Activated gamma-delta T cell (primary cell): ENCODE measurements at places on chromosomes 6 and 20.

DNA sequence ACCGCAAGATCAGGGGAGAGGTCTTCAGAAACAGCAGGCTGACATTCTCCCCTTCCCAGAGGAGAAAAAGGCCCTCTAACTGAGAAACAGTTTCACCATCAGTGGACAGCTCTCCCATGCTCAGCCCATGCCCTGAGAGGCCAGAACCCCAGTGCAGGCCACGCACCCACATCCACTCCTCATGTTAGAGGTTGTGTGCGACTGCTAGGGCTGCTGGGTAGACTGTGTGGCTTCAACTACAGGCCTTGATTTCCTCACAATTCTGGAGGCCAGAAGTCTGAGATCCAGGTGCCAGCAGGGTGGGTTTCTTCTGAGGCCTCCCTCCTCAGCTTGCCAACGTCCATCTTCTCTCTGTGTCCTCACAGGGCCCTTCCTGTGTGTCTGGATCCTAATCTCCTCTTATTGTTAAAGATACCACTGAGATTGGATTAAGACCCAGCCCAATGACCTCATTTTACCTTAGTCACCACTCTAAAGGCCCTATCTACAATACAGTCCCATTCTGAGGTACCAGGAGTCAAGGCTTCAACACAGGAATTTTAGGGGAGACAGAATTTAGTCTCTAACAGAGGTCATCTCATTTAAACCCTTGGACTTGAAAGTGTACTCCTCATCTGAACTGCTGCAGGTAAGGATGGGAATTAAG, 67.7 kb upstream of the CD93 start:
- DNase-seq, result no peak

DNA sequence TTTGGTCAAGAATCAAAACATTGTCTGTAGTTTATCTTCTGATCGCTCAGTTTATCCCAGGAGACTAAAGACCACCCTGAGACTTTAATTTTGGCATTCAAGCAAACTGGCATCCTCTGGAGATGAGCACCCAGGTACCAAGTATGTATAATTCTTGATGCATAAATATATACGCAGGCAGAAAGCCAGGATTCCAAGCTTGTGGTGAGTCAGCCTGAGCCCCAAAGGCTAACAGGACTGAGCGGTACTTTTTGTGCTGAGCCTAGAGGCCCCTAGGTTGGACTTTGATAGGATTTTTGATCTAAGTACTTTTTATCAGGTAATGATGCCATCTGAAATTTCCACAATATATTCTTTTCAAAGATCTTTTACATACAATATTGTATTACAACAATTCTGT, 301.3 kb downstream of the TFAP2B start:
- DNase-seq, result no peak

DNA sequence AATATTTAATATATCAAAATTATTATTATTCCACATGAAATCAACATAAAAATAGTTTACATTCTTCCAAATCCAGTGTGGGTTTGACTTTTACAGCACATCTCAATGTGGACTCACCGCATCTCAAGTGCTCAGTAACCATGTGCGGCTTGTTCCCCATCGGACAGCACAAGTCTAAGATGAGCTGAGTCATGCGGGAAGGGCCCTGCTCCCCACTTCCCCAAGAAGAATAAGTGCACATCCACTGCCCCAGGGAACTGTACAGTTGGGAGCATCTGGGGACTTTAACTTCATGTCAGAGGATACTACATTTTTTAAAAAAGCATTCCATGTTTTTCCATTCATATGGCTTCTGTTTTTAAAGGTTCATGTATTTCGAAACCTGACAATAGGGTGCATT, 325.6 kb downstream of the BTBD3 start:
- no peak for DNase-seq

DNA sequence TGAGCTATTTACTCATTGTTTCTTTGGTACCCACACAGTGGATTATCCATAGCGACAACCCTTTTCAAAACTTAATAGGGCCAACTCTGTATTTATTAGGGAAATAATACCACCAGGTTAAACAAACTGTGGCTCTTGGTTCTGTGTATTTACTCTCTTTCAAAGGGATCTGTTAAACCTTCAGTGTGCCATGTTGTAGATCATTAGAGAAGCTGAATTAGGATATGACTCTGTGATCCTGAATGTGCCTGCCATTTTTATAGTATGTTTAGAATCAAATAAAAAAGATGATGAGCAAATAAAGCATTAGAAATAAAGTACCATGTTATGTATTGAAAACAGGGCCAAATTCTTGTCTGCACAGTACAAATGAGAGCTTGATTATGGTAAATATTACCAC, 25.0 kb upstream of the SLC35D3 start:
- DNase-seq, result no peak

DNA sequence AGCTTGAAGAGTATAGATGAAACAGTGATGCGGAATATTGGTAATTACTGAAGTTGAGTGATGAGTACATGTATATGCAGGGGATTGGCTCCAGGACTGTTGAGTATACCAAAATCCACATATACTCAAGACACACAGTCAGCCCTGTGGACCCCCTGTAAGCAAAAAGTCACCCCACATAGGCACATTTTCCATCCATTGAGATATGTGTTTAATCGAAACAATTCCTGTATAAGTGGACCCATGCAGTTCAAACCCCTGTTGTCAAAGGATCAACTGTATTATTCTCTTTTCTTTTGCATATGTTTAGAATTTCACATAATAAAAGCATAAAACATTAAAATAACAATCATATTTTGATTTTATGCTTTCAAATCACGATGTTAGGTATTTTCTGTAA, 32.1 kb upstream of the FILIP1 start:
- no peak for DNase-seq

GRCh38 chr6:42390228-42390934, 61.3 kb downstream of the TRERF1 start:
- no peak for DNase-seq

DNA sequence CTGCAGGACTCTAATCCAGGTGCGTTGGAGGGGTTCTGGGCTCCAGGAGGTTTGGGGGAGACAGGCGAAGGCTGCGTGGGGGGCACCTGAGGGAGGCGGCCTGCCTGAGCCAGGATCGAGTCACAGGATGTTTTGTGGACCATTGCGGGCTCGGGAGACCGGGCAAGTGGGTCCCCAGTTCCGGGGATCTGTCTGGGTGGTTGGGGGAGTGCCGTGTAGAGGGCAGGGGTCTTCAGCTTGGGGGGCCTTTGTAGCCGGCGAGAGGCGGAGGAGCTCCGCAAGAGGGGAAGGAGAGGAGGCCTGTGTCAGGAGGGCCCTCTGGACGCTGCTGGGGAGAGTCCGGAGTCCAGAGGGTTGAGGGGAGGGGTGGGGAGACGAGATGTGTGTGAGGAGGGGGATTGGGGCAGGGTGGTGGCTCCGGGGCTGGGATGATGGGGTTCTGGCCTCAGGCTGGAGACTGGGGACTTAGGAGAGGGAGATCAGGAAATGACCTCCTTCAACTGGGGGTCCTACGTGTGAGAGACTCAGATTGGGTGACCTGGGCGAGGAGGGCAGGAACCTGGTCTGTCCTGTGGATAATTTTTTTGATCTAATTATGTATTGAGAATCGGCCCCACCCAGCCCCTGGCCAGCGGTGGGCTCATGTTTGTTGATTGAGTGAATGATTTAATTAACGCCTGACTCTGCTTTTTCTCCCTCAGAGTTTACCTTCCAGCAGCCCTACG, 505 bp downstream of the SNAI1 start:
- no peak for DNase-seq

- no peak for DNase-seq
Observed at GRCh38 chr6:159308198-159308597, 139.0 kb downstream of the FNDC1 start.

DNA sequence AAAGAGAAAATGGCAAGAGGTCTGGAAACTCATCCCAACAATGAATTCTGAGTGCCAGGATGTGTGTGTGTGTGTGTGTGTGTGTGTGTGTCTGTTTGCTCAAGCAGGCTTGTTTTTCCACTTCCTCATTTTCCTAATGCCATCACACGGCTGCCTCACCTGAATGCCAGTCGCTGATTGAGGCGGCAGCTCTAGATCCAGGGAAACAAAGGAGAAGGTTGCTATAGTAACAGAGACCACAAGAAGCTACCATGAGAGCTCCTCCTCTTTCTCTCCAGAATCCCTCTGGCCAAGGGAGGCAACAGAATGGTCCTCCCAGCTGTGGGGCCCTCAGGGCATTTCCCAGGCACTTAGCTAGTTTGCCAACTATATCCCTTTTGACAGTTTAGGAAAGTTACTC, 241.1 kb upstream of the TSHZ2 start:
- DNase-seq, result no peak

GRCh38 chr6:27758491-27758890, 153.7 kb downstream of the OR2B2 start:
- no peak for DNase-seq

GRCh38 chr6:3894590-3895311, 45.6 kb downstream of the FAM50B start:
- DNase-seq, result no peak

DNA sequence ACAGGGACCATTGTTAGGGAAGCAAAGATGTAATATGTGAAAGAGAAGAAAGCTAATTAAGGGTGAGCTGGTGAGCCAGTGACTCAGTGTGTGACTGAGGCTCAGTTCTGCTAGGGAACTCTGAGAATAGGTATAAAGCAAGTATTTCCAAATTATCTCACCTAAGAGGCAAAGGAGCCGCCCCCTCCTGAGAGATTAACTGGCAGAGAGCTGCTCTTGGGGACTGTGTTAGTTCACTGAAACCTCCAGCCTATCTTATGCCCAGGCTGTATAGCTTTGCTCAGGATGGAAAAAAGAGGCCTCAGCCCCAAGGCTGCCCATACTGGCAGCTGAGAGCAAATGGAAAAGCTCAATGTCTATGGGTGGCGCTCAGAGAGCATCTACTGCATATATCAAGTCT, 152.0 kb downstream of the PAK5 start:
- DNase-seq, result no peak

DNA sequence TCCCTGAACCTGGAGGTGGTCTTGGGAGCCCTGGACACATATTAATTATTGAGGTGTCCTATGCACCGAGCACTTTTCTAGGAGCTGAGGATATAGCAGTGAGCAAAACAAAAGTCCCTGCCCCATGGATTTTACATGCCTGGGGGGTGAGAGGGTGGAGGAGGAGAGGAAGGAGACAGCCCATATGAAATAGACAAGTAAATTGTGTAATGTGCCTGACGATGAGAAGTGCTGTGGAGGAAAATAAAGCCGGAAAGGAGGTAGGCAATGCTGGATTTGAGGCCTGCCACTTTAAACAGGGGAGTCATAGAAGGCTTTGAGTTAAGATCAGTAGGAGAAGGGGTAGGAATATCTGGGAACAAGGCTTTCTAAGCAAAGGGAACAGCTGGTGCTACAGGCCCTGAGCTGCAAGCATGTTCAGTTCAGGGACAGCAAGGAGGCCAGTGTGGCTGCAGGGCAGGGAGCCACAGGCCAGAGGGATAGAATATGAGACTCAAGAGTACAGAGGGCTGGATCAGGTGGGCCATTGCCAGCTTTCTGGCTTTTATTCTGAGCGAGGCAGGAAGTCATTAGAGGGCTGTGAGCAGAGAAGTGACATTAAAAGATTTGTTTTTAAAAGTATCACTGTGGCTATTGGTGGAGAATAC, 19.1 kb upstream of the MYLIP start:
- DNase-seq, result no peak

GRCh38 chr6:117992856-117993255, 85.8 kb downstream of the SLC35F1 start:
- no peak for DNase-seq

DNA sequence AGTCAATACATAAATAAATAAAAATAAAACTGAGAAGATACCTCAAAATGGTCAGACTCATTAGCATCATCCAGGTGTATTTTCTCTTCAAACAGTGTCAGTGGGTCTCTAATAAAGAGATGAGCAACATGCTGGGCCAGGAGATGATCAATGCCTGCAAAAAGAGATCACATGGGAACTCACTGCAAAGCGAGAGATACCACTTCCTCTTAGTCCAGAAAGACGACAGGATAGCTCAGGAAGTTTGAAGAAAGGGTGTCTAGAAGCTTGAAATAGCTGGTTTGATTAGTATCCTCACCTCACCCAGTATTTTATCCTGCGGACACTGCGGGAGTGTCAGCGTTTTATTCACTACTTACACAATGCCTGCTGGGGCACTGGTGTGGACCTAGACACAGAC, 38.0 kb downstream of the GCLC start:
- DNase-seq, result no peak

- no peak for DNase-seq
Observed at GRCh38 chr20:62698231-62698630, 10.4 kb upstream of the NTSR1 start.

DNA sequence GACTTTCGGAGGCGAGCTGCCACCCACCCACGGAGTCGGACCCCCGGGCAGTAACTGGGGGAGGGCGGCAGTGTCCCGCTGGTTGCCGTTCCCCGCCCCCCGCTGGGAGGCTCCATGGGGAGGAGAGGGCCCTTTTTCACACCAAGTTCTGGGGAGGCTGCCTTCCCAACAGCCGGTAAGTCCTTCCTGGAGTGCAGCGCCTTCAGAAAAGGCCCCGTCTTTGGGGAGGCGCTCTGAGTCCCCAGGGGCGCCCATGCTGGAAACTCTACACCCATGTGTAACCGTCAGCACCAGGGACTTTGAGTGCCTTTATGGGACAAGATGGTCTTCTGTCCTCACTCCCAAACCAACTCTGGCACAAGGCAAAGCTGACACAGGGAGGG, 430 bp upstream of the SOX18 start:
- no peak for DNase-seq

- no peak for DNase-seq
Observed at GRCh38 chr20:51036827-51037531, 14.1 kb upstream of the KCNG1 start.

GRCh38 chr20:35329435-35330139, 37.4 kb upstream of the FAM83C start:
- DNase-seq, result no peak

- no peak for DNase-seq
Observed at GRCh38 chr6:33249732-33250630, 21.7 kb downstream of the VPS52 start.

GRCh38 chr6:21200134-21200870, 393.2 kb upstream of the SOX4 start:
- DNase-seq, result no peak

DNA sequence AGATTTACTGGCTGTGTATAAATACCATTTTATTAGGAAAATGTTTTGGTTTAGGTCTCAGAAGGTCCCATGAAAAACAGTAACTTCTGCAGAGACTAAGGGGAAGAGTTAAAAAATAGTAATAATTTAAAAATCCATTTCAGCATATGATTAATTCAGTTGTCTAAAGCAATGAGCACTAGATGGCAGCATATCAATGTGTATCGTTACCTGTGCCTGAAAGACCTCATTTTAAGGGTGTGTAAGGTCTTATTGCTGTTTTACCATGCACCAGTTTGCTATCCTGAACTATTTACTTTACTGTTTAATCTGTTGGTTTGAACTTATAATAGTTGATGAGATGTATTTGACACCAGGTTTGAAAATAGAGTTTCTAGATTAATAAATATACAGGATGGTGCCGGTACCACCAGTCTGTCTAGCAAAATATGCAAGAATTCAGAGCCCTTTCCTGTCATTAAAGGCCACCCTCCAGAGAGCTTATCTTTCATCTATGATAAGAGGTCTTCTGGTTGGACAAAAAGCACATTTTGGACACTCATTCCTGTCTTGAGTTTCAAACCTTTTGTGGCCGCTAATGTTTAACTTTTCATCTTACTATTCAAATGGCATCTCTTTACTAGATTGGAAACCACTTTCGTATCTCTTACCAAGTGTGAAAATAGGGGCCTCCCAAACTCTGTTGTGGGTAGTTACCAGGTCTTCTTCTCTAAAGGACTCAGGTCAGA, 8.9 kb upstream of the AHI1 start:
- DNase-seq, result no peak

GRCh38 chr6:158334534-158334933, 22.3 kb downstream of the TULP4 start:
- no peak for DNase-seq
